ENCODE measurements at places on chromosomes 4 and X. TPM values are rescaled to one million over a fixed set of nuclear protein-coding genes. Genes with fewer than 3 reads are reported as not detected.
A peak's percentile ranks its signal among the peaks of the same experiment; 100 is the strongest.

The HTRA3 gene
- 33.1 TPM for total RNA-seq

GRCh38 chr4:185718578-185719499, 93.2 kb downstream of the SORBS2 start:
- H3K27me3 ChIP-seq = no peaks in the 10 kb centered on the region
- no peaks in the 10 kb centered on the region for H3K36me3 ChIP-seq
- peaks cover 8% of the 10 kb centered on the region for H3K4me1 ChIP-seq
- no peak overlapping the region for H3K4me3 ChIP-seq
- H3K27ac ChIP-seq = no peak overlapping the region

GRCh38 chr4:27027428-27027827, 166.8 kb downstream of the STIM2 start:
- no peaks in the 10 kb centered on the region for H3K4me1 ChIP-seq
- no peak overlapping the region for H3K4me3 ChIP-seq
- no peaks in the 10 kb centered on the region for H3K27me3 ChIP-seq
- no peak for DNase-seq
- H3K36me3 ChIP-seq = peaks cover 4% of the 10 kb centered on the region

The GAGE12J gene
- total RNA-seq = not detected

GRCh38 chr4:52997132-52997416, 135.0 kb downstream of the RASL11B start:
- DNase-seq = no peak
- peaks cover 21% of the 10 kb centered on the region for H3K4me1 ChIP-seq
- no peak overlapping the region for H3K4me3 ChIP-seq
- no peaks in the 10 kb centered on the region for H3K36me3 ChIP-seq

- H3K4me1 ChIP-seq = no peaks in the 10 kb centered on the region
- no peak for DNase-seq
- no peak overlapping the region for H3K27ac ChIP-seq
- H3K36me3 ChIP-seq = no peaks in the 10 kb centered on the region
- no peak overlapping the region for H3K4me3 ChIP-seq
- no peaks in the 10 kb centered on the region for H3K27me3 ChIP-seq
Observed at GRCh38 chrX:734362-734761, 103.8 kb downstream of the SHOX start.

- no peak overlapping the region for H3K4me3 ChIP-seq
- H3K4me1 ChIP-seq = peaks cover 46% of the 10 kb centered on the region
- H3K27ac ChIP-seq = peak overlapping the region; percentile 85
- H3K27me3 ChIP-seq = no peaks in the 10 kb centered on the region
Observed at GRCh38 chr4:87497578-87497977, 31.6 kb downstream of the SPARCL1 start.

DNA sequence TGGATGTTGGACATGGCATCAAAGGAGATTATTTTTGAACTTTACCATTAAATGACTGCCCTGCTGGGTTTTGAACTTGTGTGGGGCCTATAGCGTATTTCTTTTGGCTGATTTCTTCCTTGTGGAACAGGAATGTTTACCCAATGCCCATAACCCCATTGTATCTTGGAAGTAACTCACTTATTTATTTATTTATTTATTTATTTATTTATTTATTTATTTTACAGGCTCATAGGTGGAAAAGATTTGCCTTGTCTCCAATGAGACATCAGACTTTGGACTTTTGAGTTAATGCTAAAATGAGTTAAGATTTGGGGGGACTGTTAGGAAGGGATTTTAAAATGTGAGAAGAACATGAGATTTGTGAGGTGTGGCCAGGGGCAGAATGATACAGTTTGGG, 273.1 kb downstream of the SLITRK2 start:
- DNase-seq = no peak
- no peak overlapping the region for H3K27ac ChIP-seq
- no peaks in the 10 kb centered on the region for H3K27me3 ChIP-seq

GRCh38 chrX:18949291-18949943, 34.5 kb downstream of the PHKA2 start:
- H3K4me3 ChIP-seq = no peak overlapping the region
- no peaks in the 10 kb centered on the region for H3K27me3 ChIP-seq
- H3K4me1 ChIP-seq = no peaks in the 10 kb centered on the region
- no peak overlapping the region for H3K27ac ChIP-seq
- DNase-seq = no peak

The ADH1B gene
- total RNA-seq = 891 TPM

DNA sequence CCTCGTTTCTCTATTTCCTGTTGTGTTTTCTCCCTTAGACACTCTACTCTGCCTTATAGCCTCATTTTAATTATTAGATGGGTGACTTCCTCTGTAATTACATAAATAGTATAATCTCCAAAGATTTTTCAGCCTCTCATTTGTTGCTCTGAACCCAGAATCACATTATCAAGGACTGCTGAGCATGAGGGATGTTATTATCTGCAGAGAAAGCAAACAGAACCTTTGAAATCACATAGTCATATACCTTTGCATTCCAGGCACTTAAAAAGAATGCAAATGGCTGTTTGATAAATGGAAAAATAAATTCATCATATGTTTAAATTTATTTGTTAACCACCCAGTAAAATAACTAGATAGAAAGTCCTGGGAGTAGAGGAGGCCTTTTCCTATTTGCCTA, 305.1 kb upstream of the PPP1R2C start:
- no peak overlapping the region for H3K4me3 ChIP-seq
- no peaks in the 10 kb centered on the region for H3K36me3 ChIP-seq
- H3K4me1 ChIP-seq = no peaks in the 10 kb centered on the region
- no peak overlapping the region for H3K27ac ChIP-seq
- DNase-seq = no peak
- H3K27me3 ChIP-seq = no peaks in the 10 kb centered on the region

DNA sequence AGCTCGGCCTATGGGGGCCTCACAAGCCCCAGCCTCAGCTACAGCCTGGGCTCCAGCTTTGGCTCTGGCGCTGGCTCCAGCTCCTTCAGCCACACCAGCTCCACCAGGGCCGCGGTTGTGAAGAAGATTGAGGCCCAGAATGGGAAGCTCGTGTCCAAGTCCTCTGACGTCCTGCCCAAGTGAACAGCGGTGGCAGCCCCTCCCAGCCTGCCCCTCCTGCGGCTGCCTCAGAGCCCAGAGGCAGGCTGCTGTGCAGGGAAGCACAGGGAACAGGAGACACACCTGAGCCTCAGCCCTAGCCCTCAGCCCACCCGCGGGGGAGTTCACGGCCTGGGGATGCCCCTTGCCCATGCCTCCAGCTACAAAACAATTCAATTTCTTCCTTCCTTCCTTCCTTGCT, 75.7 kb upstream of the ZXDA start:
- no peak for DNase-seq
- no peaks in the 10 kb centered on the region for H3K4me1 ChIP-seq
- H3K36me3 ChIP-seq = no peaks in the 10 kb centered on the region
- H3K4me3 ChIP-seq = no peak overlapping the region
- H3K27ac ChIP-seq = no peak overlapping the region

The FABP2 gene
- not detected for total RNA-seq

The MSX1 gene
- total RNA-seq = 31.4 TPM

DNA sequence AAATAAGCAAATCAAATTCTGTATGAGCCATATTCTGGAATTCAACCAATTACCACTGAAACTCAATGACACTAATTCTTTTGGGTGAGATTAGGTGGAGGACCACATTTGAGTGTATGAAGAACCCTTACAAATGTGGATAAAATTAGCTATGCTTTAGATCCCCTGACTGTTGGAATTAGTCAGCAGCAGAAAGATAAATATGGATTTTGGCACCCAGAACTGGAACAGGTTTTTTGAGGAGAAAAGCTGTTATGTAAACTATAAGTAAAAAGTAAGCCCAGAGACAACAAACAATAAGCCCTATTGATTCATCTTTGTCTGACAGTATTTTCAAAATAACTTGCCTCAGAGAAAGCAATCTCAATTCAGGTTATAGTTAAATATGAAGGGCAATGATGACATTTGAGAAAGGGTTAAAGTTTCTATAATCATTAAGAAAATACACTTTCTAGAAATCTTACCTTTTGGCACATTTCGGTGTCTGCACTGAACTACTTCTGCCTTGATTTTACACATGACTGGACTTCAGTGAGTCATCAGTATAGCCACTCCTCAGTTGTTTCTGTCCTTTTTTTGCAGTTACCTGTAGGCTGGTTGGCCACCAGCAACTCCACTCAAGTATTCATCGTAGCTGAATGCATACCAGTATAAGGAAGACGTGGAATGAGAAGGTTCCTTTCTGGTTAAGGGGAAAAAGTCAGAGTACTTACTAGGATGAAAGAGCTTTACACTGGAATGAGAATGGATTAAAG, 80.0 kb downstream of the KCTD8 start:
- no peaks in the 10 kb centered on the region for H3K4me1 ChIP-seq
- H3K4me3 ChIP-seq = no peak overlapping the region
- H3K27ac ChIP-seq = no peak overlapping the region
- DNase-seq = no peak
- no peaks in the 10 kb centered on the region for H3K27me3 ChIP-seq

The TREX2 gene
- 9.6 TPM for total RNA-seq

GRCh38 chr4:38030023-38030422, 69.8 kb downstream of the PTTG2 start:
- no peak for DNase-seq
- H3K4me3 ChIP-seq = no peak overlapping the region
- no peak overlapping the region for H3K27ac ChIP-seq
- H3K4me1 ChIP-seq = no peaks in the 10 kb centered on the region
- H3K27me3 ChIP-seq = no peaks in the 10 kb centered on the region
- H3K36me3 ChIP-seq = peaks cover 6% of the 10 kb centered on the region

GRCh38 chr4:53132132-53132891, 233.5 kb downstream of the SCFD2 start:
- H3K4me1 ChIP-seq = peaks cover 11% of the 10 kb centered on the region
- no peak overlapping the region for H3K4me3 ChIP-seq
- H3K27ac ChIP-seq = no peak overlapping the region
- no peaks in the 10 kb centered on the region for H3K36me3 ChIP-seq
- DNase-seq = no peak

The S100P gene
- total RNA-seq = 18.2 TPM

GRCh38 chr4:3464911-3465697, 2.0 kb downstream of the DOK7 start:
- no peaks in the 10 kb centered on the region for H3K36me3 ChIP-seq
- DNase-seq = no peak
- peaks cover 38% of the 10 kb centered on the region for H3K4me1 ChIP-seq

The ODAM gene
- total RNA-seq = not detected

- no peaks in the 10 kb centered on the region for H3K36me3 ChIP-seq
- H3K4me1 ChIP-seq = no peaks in the 10 kb centered on the region
- DNase-seq = no peak
Observed at GRCh38 chr4:76570141-76570973, 135.3 kb downstream of the SHROOM3 start.

The ELF4 gene
- 14.7 TPM for total RNA-seq

The ABLIM2 gene
- 15.5 TPM for total RNA-seq

The TCEAL1 gene
- total RNA-seq = 93.1 TPM

The ARR3 gene
- not detected for total RNA-seq

GRCh38 chr4:127631420-127631819, 1.3 kb upstream of the INTU start:
- H3K27ac ChIP-seq = no peak overlapping the region
- no peaks in the 10 kb centered on the region for H3K36me3 ChIP-seq
- H3K27me3 ChIP-seq = no peaks in the 10 kb centered on the region
- peaks cover 13% of the 10 kb centered on the region for H3K4me1 ChIP-seq

GRCh38 chr4:103305355-103305754, 107.2 kb upstream of the CENPE start:
- no peaks in the 10 kb centered on the region for H3K4me1 ChIP-seq
- no peak for DNase-seq
- no peak overlapping the region for H3K27ac ChIP-seq
- no peak overlapping the region for H3K4me3 ChIP-seq

GRCh38 chrX:151153086-151153485, 23.3 kb upstream of the GPR50 start:
- no peaks in the 10 kb centered on the region for H3K36me3 ChIP-seq
- H3K27ac ChIP-seq = no peak overlapping the region
- H3K4me3 ChIP-seq = no peak overlapping the region
- DNase-seq = no peak
- no peaks in the 10 kb centered on the region for H3K4me1 ChIP-seq

The ENPP6 gene
- 0.98 TPM for total RNA-seq

The STATH gene
- total RNA-seq = not detected

DNA sequence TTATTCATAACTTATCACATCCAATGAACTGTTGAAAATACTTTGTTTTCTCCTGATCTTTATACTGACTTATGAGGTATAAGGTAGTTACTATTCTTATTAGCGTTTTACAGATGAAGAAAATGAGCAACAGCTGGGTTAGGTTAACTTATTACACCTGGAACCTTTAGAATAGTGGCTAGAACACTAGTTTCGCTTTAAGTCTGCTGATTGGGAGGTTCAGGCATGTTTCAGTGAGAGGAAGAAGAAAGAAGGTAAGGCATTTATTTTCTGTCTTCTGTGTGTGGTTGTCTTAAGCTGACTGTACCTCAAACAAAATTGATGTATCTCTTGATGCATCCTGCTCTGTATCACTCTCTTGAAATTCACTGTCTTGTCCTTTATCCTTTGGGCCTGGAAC, 302.5 kb downstream of the GRID2 start:
- no peak overlapping the region for H3K4me3 ChIP-seq
- H3K27me3 ChIP-seq = no peaks in the 10 kb centered on the region
- no peaks in the 10 kb centered on the region for H3K4me1 ChIP-seq
- DNase-seq = no peak

The GNRHR gene
- not detected for total RNA-seq

DNA sequence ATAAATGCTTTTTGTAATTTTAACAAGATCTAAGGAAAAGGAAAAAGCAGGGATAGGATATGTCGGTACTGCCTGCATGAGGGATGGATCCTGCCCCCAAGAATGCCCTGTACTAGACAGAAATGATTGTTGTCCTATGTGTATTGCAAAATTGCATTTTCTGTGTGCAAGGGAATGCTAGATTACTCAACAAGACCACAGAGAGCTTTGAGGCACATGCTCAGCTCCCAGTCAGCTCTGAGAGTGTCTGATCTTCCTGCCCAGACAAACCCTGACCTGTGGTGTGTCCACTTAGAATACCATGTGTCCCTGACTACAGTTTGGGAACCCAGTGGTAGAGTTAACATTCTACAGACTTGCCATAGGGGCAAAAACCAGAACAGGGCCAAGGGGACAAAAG, 129.2 kb upstream of the PAK3 start:
- DNase-seq = no peak
- no peaks in the 10 kb centered on the region for H3K4me1 ChIP-seq
- H3K4me3 ChIP-seq = no peak overlapping the region

The SPOCK3 gene
- total RNA-seq = 0.74 TPM
